Activated CD4-positive, alpha-beta T cell treated with anti-CD3 and anti-CD28 coated beads for 36 hours (primary cell): ENCODE measurements at places on chromosomes 2 and 18. TPM values are rescaled to one million over a fixed set of nuclear protein-coding genes. Genes with fewer than 3 reads are reported as not detected.
A peak's percentile ranks its signal among the peaks of the same experiment; 100 is the strongest.

- DNase-seq = no peak
Observed at GRCh38 chr2:50658883-50659282, 373.0 kb downstream of the NRXN1 start.

Gene CRYGC
- not detected for total RNA-seq

Gene TNFAIP6
- not detected for total RNA-seq

DNA sequence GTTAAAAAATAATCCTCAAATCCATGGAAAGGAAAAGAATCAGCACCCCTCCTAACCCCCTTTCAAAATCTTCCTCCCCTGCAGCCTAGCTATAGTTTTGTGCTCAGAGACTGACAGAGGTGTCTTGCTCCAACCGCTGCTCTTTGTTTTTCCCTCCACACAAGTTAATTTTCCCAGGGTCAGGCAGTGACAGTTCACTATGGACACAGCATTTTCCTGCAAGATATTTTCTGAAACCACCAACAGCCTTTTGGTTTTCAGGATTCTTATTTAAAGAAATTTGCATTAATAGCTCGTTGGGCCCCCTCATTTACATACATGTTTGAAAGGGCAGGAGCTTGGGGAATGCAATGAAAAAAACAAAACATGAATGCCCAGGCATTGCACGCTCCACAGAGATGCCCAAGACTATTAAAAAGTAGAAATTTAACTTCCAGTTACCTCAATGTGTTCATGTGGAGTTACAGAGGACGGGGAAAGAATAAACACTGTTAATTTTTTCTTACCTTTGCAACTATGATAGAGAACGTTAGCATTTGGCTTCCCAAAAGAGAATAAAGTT, 71.4 kb upstream of the CXCR4 start:
- no peak for DNase-seq

Gene STEAP3
- total RNA-seq = 0.14 TPM

DNA sequence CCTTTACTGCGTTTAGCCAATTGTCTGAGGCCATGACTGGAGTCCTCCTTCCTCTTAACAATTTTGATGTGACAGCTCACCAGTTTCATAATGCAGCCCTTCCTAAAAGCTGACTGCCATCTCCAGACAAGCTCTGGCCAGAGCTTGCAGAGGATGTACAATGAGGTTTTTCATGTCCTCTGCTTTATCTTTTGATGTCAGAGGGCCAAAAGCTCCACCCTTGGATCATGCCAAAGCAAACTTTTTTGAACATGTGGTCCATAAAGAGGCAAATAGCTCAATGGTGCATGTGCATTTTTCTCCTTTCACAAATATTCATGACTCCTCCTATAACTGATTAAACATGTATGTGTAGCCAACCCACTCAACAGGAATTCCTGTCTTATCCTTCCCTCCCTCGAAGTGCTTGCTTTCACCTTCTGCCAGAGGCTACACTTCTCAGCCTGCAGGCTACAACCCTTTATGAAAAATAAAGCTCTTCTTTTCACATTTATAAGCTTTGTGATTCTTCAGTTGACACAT, 266.2 kb downstream of the FBXO15 start:
- DNase-seq = no peak

Gene RAB6C
- not detected for total RNA-seq

GRCh38 chr18:46842583-46842982, 74.7 kb downstream of the PIAS2 start:
- DNase-seq = no peak

GRCh38 chr2:9401646-9402371, 21.5 kb downstream of the ITGB1BP1 start:
- no peak for DNase-seq

- DNase-seq = no peak
Observed at GRCh38 chr18:65761636-65762295, 11.0 kb downstream of the CDH7 start.

Gene STARD6
- total RNA-seq = not detected

Gene CFC1
- total RNA-seq = not detected

Gene SFT2D3
- 3.1 TPM for total RNA-seq

DNA sequence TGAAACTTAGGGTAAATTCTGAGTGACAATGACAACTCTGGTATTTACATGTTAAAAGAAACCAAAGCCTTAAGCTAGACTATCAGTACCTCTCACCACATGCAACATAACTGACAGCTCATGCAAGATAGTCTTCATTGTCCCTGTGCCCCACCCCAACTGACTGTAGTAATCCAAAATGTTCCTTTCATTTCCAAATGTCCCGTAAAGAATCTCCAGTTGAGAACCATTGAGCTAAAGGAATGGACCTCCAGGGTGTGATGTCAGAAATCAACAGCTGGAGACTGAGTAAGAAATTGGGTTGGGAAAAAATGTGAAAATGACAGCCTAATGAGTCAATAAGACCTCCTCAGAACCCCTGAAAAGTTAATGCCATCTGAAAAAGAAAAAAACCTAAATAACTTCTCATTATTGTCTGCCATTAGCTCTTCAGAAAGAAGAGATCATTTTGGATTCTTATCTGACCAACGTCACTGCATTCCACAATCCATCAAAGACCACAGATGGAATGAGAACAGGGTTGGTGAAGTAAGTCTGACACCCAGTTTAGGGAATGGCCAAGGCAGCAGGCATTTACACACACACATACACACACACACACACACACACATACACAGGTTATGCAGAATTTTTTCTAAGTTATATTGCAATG, 51.7 kb upstream of the ACVR2A start:
- no peak for DNase-seq

Gene GPR35
- 4.1 TPM for total RNA-seq

DNA sequence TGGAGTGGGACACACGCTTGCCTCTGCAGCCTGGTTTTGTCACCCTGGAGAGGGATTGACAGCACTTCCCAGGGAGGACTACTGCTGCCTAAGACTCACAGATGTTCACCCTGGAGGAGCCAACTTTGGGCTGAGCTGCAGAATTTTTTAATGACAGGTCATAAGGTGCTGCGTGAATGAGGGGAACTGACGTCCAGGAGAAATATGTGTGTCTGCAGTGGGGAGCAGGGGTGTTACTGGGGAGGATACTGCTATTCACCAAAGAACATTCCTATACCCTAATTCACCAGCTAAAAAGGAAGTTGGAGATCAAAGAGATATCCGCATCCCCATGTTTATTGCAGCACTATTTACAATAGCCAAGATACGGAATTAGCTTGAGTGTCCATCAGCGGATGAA, 144.4 kb downstream of the MGAT5 start:
- no peak for DNase-seq

Gene ALPG
- not detected for total RNA-seq

Gene GKN2
- total RNA-seq = not detected

DNA sequence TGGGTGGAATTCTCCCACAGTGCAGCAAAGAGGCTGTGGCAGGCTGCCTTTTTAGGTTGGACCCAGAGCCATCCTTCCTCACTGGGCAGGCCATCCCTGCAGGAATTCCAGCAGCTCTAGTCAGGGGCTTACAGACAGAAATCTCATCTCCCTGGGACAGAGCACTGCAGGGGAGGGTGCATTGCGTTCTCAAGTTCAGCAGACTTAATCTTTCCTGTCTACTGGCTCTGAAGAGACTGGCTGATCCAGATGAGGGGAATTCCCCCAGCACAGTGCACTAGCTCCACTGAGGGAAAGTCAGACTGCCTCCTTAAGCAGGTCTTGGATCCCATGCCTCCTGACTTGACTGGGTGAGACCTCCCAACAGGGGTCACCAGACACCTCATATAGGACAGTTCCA, 899.7 kb upstream of the VRK2 start:
- no peak for DNase-seq

DNA sequence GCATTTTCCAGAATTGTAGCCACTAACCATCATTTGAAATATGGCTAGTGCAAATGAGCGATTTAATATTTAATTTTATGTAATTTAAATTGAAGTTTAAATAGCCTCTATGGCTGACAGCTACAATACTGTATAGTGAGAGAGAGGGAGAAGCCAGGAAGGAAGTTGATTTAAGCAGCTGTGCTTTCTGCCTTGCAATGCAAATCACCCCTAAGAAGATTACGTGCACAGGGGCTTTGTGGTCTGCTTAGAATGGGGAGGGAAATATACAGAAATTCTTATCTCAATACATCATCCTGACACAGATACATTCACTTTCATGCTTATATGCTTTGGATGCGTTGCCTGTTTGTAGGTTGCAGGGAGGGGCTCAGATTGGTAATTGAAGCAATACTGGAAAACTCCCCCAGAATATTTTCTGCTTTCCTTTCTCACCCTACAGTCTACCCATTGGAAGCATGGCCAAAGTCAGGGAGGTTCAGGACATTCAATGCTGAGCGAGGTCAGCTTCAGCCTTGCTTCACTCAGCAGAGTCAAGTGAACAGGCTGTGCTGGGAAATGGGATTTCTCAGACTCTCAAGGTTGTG, 674.0 kb downstream of the CNTNAP5 start:
- no peak for DNase-seq

DNA sequence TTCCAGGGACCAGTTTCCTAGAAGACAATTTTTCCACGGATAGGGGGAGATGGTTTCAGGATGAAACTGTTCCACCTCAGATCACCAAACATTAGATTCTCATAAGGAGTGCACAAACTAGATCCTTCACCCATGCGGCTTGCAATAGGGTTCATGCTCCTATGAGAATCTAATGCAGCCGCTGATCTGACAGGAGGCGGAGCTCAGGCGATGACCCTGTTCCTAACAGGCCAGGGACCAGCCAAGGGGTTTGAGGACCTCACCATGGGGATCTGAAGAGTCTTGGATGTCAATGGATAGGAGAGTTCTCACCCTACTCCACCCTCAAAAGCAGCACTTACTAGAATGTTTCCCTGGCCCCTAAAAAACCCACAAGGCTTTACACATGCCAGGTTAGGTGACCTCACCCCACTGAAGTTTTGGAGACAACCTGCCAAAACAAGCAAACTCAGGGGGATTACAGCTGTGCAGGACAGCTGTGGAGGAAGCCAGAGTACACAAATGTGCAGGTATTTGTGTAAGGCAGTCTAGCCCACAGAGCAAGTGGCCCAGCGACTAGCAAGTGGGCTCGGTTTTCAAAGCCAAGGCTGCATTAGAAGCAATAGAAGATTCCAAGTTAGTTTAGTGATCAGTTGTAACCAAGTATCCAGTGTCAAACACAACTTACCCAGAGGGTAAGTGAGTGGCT, 3.9 kb downstream of the EVA1A start:
- DNase-seq = no peak

- no peak for DNase-seq
Observed at GRCh38 chr2:148255929-148256328, 235.0 kb downstream of the MBD5 start.

GRCh38 chr2:20583425-20583881, 67.4 kb downstream of the HS1BP3 start:
- no peak for DNase-seq

GRCh38 chr2:219642465-219643083, 15.1 kb downstream of the SLC4A3 start:
- peak; percentile 96 for DNase-seq

DNA sequence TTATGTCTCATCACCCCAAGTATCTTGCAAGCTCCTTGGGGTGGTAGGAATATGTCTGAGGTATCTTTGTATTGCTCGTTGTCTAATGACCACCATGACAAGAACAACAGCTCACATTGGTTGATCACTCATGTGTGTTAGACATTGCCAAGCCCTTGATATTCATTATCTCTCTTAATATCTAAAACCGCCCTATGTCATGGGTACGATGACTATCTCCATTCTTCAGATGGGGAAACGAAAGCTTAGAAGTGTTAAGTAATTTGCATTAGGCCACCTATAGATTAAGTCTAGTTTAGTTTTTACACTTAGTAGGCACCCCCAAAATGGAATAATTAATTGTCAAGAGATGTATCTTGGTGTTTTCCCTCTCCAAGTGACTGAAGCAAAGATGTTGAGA, 57.0 kb downstream of the ICOS start:
- DNase-seq = no peak

Gene SERPINB5
- total RNA-seq = not detected

DNA sequence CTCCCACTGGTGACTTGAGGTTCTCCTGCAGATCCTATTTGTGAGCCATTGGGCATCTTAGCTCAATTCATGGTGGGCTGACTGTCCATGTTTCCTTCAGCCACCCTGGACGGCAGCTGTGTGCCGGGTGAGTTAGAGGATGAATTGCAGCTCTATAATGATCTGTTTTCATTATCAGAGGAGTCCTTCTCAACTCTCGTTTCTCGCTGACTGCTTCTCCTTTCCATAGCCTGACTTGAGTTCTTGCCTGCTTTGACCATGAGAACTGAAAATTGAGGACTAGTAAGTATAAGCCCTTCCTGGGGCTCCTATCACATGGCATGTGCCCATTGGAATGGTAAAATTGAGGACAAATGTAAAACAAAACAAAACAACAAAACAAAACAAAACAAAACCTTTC, 121.8 kb downstream of the CDC42EP3 start:
- no peak for DNase-seq

DNA sequence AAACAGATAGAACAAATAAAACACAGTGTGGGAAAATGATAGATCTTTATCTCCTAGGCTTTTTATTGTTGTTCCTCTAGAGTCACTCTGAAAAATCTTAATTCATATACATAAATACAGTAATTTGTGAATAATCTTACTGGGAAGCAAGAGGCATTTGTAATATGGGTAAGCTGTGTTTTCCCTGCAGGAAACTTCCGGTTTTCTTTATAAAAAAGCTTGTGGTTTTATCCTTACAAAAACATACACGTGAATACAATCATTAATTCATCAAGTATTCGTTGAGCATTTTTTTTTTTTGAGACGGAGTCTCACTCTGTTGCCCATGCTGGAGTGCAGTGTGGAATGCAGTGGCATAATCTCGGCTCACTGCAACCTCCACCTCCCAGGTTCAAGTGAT, 1312.8 kb upstream of the ZEB2 start:
- no peak for DNase-seq

DNA sequence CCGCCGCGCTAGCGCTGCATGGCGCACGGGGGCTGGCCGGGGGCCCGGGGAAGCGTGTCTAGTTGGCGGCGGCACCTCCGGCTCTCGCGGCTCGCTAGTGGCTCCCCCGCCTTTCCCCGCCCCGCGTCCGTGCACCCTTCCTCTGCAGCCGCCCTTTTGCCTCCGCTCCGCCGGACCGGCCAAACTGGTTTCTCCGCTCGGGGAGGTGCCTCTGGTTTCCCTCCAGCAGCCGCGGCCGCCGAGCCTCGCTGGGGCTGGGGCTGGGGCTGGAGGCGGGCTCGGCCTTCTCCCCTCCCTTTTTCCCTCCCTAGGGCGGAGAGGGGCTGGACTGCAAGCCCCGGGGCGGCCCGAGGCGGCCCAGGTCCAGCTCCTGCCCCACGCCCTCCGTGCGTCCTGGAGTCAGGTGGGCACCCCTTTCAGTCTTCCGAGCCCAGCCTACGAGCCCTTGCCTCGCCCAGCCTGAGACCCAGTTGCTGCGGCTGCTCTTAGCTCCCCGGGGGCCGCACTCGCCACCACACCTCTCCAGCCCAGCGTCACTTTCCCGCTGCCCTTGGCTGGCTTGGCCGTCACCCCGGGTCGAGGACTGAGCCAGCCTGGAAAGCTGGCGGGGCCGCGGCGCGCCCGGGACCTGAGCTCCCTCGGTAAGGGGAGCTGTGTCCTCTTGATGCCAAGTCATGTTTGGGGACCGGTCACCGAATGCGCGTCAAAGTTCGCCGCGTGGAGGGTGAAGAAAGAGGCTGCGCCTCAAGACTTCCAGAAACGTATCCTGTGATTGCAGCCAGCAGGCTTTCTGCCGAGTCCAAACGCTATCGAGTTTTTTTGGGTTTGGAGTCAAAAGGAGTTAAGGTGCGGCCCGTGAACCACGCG, at the start of gene ATP8B1:
Gene ATP8B1 (minus strand): TSS at position 213 of the 867 bp plus-strand sequence. CDS start 71,508 bp downstream, outside the sequence.
- DNase-seq = peak; percentile 14

- DNase-seq = no peak
Observed at GRCh38 chr2:100818003-100818605, 1.8 kb upstream of the NPAS2 start.
